ENCODE measurements at places on chromosomes 2 and 18.

DNA sequence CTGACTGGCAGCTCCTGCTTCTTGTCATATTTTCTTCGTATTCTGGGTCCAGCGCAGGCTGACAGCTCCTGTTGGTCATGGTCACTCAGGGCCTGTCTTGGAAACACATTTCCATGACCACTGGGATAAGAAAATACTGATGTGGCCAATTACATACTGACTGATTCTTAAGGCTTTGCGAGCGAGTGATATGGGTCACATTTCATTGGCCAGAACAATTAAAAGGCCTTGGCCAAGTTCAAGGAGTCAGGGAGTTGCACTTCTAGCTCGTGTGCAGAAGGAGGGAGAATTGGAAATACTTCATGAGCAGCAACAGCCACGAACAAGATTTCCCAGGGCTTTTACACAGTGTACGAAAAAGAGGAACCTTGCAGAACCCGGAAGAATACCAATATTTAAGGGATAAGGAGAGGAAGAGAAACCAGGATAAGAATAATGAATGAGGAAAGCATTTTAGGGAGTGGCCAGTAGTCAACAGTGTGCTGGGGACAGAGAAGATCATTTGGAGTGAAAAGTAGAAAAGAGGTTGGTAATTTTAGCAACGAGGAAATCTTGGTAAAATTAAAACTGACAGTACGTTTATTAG lies 149.5 kb downstream of the ATP9B start:
- no peaks in the 10 kb centered on the region for H3K27me3 ChIP-seq
- no peak overlapping the region for H3K27ac ChIP-seq
- DNase-seq, result no peak

GRCh38 chr2:132595693-132596092 lies 74.3 kb downstream of the LYPD1 start:
- no peaks in the 10 kb centered on the region for H3K36me3 ChIP-seq
- no peak overlapping the region for H3K4me3 ChIP-seq
- H3K4me1 ChIP-seq, result no peaks in the 10 kb centered on the region
- H3K27ac ChIP-seq, result no peak overlapping the region

GRCh38 chr2:217789736-217790181 lies 213.0 kb downstream of the TNS1 start:
- no peaks in the 10 kb centered on the region for H3K4me1 ChIP-seq
- peak overlapping the region; percentile 69 for H3K4me3 ChIP-seq
- DNase-seq, result peak; percentile 51
- H3K36me3 ChIP-seq, result no peaks in the 10 kb centered on the region
- no peaks in the 10 kb centered on the region for H3K27me3 ChIP-seq

- no peaks in the 10 kb centered on the region for H3K4me1 ChIP-seq
- no peaks in the 10 kb centered on the region for H3K27me3 ChIP-seq
- no peak for DNase-seq
- no peak overlapping the region for H3K27ac ChIP-seq
- H3K36me3 ChIP-seq, result peaks cover 68% of the 10 kb centered on the region
These were observed 36.0 kb downstream of the SLC66A2 start for GRCh38 chr18:79915161-79916127.

DNA sequence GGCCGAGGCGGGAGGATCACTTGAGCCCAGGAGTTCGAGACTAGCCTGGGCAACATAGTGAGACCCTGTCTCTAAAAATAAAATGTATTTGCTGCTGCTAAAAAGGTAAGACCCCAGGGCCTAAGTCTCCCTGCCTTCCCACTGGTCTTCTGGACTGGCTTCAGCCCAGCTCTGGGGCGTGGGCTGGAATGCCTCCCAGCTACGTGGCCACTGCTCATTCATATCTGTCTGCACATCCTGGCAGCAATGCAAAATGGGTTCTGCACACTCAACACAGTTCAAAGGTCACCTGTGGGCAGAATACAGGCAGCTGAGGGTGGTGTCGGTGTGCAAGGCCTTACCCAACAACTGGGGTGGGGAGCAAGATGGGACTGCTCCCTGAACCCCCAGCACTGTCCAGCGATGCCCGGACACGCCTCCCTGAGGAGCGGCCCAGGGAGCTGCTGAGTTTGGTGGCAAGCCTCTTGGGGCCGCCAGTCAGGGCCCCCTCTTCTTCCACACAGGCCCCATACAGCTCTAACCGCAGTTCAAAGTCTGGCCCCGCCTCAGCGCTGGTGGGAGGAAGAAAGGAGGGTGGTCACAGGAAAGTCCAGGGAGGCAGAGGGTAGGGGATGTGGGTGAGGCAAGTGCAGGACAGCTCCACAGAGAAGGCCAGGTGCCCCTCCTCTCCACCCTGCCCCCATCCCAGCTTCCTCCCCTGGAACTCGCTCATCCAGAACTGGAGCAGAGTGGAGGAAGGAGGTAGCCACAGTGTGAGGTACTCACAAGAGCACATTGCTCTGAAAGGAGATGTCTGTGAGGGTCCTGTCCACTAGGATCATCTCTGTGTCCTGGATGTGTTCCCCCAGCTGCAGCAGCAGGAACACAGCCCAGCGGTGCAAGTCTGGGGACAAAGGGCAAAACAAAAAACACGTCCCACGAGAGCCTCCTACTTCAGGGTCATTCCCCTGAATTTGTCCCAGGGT lies 8.2 kb downstream of the WDR54 start:
- H3K4me3 ChIP-seq, result no peak overlapping the region
- no peak overlapping the region for H3K27ac ChIP-seq
- DNase-seq, result no peak
- H3K4me1 ChIP-seq, result peaks cover 3% of the 10 kb centered on the region

Data from common myeloid progenitor, CD34-positive (primary cell).